ENCODE measurements at places on chromosomes 6 and 20.
A peak's percentile ranks its signal among the peaks of the same experiment; 100 is the strongest.

- DNase-seq, result peak; percentile 89
Observed at GRCh38 chr6:14108571-14109410, 8.8 kb upstream of the CD83 start.

GRCh38 chr20:36830791-36831691, 44.9 kb upstream of the TLDC2 start:
- DNase-seq, result no peak

- DNase-seq, result no peak
Observed at GRCh38 chr20:62617711-62618483, 24.4 kb upstream of the SLCO4A1 start.

DNA sequence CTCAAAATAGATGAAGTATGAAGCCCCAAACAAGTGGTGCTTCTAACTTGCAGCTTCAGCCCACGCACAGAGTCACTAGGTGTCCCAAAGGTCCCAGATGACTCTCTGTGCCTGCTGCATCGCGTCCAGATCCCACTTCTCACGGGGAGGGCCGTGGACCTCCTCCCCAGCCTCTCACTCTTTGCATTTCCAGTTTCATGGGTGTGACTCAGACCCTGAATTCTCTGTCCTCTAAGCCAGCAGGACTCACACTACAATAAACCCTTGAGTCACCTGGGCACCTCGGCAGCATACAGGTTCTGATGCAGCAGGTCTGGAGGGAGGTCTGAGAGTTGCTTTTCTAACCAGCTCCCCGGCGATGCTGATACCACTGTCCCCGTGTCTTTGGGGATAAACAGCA, 114.0 kb upstream of the RIN2 start:
- no peak for DNase-seq

DNA sequence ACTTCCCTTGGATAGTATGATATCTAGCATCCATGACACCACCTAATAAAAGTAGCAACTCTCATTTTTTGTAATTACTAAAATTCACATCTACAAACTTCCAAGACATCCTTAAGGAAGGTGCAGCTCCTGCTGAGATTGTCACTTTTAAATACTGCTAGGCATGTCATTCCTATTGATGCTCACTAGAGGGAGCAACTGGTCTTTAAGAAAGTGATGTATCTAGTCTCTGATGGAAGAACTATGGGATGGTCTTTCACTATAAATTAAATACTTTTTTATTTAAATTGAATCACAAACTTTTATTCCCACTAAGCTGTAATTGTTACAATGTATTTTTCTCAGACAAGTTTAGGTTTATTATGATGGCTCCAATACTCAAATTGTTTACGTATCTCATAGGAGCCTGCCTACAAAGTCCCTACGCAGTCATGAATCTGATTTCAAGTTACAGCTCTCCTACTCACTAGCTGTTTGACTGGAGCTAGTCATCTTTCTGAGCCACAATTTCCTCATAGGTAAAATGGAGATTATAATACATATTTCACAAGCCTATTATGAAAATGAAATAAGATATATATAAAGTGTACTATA, 8.1 kb upstream of the TSPYL1 start:
- DNase-seq, result peak; percentile 97

DNA sequence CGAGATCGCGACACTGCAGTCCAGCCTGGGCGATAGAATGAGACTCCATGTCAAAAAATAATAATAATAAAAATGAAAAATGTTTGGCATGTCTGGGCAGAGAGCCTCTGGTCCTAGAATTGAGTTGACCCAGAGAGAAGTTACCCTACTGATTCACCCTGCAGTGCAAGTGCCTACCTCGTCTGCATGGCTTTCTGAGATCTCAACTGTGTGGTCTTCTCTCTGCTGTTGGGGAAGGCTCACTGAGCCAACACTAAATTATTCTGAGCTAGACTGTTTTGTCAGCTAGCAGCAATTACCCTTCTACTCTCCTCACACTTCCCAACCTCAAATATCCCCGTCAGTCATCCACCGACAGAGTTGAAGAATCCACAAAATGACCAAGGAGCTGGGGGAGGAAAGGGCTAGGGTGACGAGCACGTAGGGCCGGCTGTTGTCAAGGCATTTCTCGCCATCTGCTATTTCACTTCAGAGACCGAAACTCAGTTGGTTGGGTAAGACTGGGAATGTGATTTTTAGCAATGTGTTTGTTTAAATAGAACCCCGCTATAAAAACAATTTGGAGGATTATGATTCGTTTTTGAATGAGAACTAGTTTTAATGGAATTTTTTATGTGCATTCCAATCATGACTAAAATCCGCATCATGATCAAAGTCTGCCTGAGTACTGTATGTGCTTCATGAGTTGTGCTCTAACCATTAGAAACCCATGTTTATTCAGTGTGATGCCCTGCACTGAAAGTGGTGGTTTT, 9.4 kb downstream of the MAS1 start:
- no peak for DNase-seq

- no peak for DNase-seq
Observed at GRCh38 chr6:131861381-131861780, 53.6 kb downstream of the ENPP1 start.

DNA sequence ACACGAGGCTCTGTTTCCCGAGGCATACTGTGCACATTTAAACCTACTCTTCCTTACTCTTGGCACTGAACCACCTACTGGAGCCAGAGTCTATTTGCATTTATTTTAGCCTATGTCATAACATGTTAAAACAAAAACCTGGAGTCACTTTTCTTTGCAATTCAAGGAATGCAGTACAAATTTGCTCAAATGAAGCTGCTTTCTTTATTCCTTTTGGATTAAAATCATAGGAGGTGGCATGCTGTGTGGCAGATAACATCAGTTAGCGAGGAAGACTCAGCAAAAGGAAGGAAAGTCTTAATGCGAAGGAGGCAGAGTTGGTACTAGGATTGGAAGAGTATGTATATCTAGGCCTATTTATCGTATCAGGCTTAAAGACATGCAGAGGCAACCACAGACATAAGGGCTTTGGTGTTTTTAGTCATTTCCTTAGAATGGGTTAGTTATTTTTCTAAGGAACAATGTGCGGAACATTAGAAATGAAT, 92.9 kb downstream of the SAMD3 start:
- DNase-seq, result no peak

- no peak for DNase-seq
Observed at GRCh38 chr6:21352131-21352530, 241.4 kb upstream of the SOX4 start.

- no peak for DNase-seq
Observed at GRCh38 chr6:135176464-135176863, 4.6 kb upstream of the MYB start.

- DNase-seq, result no peak
Observed at GRCh38 chr6:109117346-109118035, 22.2 kb downstream of the CEP57L1 start.

GRCh38 chr6:110399219-110400071, 15.9 kb downstream of the DDO start:
- DNase-seq, result no peak

DNA sequence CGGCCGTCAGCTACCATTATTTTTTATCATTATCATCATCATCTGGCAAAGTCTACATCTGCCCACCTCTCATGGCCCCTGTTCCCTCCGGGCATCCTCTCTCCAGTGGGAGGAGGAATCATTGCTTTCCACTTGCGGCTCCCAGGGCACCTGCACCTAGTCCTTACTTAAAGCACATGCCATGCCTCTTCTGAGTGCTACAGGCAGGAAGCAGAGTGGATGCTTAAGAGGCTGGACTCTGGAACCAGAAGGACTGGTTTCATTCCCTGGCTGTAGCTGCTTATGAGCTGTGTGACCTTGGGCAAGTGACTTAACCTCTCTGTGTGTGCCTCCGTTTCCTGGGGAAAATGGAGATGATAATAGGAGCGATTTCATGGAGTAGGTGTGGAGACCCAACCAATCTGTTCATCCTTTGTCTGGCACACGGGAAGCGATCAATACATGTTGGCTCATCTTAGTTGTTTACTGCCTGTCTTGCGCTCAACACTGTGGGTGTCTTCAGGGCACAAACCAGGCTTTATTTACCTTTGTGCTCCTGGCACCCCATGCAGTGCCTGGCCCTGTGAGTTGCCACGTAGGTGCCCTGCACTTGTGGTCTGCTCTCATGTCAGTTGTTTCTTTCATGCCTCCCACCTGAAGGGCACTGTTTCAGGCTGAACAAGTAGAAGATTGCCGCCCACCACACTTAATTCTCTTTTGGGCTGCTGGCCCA, 317.0 kb upstream of the SULF2 start:
- DNase-seq, result no peak

- DNase-seq, result no peak
Observed at GRCh38 chr6:138555421-138555988, 56.2 kb upstream of the NHSL1 start.

DNA sequence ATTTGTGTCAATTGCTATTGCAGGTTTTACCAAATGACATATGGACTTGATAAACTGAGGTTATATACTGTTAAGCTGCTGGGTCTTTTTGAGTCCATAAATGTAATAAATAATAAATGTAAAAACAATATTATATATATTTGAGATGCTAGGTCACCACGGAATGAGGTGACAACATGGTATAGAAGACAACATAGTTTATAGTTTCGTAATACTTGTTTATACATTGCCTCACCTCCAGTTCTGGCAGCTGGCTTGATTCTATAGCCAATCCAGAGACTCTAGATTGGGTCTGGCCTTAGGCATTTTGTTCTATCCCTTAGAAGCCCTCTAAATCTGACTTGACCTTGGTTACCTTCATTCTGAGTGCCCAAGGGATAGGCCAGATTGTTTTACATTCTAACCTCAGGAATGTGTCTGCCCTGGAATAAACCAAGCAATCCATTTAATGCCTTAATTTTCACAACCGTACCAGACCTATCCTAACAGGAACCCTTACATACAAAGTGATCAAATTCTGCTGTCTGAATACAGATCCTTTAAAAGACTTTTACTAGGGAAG, 61.5 kb upstream of the STXBP5 start:
- DNase-seq, result no peak

- no peak for DNase-seq
Observed at GRCh38 chr6:12403201-12403826, 113.2 kb downstream of the EDN1 start.

GRCh38 chr6:41594326-41594725, 43.9 kb upstream of the MDFI start:
- DNase-seq, result no peak

- DNase-seq, result no peak
Observed at GRCh38 chr6:108171918-108172516, 6.2 kb downstream of the NR2E1 start.
